Peyer's patch (tissue), 4 donors: ENCODE measurements at places on chromosomes 4 and X.

DNA sequence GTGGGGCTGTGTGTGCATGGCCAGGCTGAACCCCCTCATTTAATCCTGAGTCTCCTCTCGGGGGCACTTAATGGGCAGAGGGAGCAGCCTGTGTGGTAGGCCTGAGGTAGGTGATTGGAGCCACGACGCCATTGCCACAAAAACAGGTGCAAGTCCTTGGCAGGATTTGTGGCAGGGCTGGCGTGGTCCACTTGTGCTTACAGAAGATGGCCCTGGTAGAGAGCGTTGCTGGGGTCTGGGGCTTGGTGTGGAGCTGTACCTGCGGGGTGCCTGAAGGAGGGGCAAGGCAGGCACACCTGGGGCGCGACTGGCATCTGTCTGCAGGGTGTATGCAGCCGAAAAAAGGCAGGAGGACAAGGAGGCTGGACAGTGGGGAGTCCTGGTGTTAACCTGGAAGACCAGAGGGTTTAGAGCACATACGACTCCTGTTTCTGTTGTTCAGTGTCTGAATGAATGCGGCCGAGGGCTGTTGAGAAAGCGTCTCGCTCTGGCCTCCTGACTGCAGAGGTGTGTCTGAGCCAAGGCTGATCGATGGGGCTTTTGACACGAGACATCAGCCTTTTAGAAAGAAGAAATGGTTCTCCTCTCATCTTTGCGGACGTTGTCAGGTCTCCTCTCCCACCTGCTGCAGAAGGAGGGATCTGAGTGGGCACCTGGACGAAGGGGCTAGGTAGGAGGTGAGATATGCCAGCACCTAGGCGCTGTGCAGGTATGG, 52.0 kb downstream of the TBC1D14 start:
- H3K4me3 ChIP-seq = no peak overlapping the region
- H3K27me3 ChIP-seq = no peaks in the 10 kb centered on the region
- H3K4me1 ChIP-seq = no peaks in the 10 kb centered on the region
- no peaks in the 10 kb centered on the region for H3K36me3 ChIP-seq

DNA sequence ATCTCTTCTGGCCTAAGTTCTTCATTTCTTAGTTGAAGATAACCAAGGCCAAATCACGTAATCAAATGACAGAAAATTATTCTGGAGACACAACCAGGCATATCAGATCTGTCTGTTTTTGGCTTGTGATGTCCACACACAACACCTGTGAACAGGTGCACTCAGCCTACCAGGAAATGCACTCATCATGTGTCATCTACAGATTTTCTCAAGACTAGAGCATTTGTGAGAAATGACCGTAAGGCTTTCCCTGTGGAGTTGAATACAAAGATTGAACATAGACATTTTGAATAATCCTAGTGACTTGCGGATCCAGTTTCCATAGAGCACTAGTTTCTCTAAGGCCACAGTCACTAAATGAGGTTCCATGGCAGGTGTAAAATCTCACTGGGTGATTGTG, 26.7 kb upstream of the CXCL8 start:
- no peaks in the 10 kb centered on the region for H3K4me1 ChIP-seq
- H3K27me3 ChIP-seq = no peaks in the 10 kb centered on the region
- DNase-seq = no peak
- no peaks in the 10 kb centered on the region for H3K36me3 ChIP-seq
- no peak overlapping the region for H3K27ac ChIP-seq
- no peak overlapping the region for H3K4me3 ChIP-seq

DNA sequence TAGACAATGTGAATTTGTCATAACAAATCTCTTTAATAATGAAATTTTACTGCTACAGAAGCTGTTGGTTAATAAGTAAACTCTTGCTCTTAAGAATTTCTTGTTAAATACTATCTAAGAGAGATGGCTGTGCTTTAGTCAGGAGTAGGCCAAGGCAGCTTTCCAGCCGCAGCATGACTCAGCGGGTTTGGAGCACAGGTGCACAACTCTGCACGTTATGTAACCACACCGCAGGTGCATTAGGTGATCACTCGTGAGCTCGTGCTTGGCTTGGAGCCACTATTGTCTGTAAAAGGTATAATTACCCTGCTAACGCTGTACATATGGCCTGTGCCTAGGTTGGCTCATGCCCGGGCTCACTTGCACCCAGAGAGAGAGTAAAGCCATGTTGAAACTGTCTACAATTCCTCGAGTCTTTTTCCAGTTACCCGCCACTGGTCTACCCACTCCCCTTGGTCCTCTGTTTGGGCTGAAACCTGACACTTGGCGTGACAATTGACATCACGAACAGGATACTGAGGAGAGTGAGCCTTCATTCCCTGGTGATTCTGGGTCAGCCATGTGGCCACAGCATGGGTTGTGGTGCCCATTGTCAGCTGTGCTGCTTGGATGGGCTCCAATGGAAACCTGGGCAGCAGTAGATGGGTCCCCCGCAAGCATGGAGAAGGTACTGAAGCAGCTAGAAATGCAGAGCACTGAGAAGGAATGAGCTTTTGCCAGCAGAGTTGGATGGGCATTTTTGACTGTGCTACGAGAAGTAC, 18.4 kb upstream of the ANAPC4 start:
- DNase-seq = peak; percentile 74
- H3K27me3 ChIP-seq = no peaks in the 10 kb centered on the region
- H3K4me1 ChIP-seq = no peaks in the 10 kb centered on the region
- H3K36me3 ChIP-seq = no peaks in the 10 kb centered on the region
- H3K27ac ChIP-seq = no peak overlapping the region

DNA sequence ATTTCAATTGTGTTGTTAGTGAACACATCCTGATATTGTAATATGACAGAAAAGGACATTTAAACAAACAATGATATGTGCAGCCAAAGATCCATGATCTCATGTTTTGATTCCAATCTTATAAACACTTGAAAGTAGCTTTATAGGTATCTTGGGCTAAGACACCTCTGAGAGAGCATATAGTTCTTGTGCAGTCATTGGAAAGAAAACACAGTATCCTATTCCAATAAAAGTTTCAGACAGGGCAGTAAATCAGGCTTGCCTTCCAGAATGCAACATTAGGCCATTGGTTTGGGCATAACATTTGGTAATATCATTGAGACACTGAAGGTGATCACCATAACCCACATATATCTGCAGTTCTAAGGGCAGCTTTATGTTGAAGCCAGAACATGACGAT, 188.3 kb upstream of the HCCS start:
- H3K4me3 ChIP-seq = no peak overlapping the region
- no peak overlapping the region for H3K27ac ChIP-seq
- H3K36me3 ChIP-seq = no peaks in the 10 kb centered on the region
- H3K4me1 ChIP-seq = no peaks in the 10 kb centered on the region
- no peak for DNase-seq

DNA sequence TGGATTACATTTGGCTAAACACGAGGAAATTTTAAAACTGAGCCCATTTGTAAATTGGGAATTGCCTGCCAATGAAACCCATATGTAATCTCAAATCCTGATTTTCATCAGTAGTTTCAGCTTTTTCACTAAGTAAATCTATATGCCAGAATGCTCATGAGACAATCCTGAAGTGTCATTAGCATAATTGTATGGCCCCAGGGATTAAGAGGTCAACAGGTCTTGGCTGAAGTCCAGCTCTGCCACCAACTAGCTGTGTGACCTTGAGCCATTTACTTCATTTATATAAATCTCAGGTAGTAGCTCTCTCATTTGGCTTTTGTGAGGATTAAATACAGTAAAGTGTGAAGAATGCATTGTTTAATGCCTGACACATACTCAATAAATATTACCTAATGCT, 320.5 kb upstream of the EMCN start:
- H3K36me3 ChIP-seq = no peaks in the 10 kb centered on the region
- H3K27me3 ChIP-seq = no peaks in the 10 kb centered on the region
- H3K4me1 ChIP-seq = no peaks in the 10 kb centered on the region
- H3K4me3 ChIP-seq = no peak overlapping the region

DNA sequence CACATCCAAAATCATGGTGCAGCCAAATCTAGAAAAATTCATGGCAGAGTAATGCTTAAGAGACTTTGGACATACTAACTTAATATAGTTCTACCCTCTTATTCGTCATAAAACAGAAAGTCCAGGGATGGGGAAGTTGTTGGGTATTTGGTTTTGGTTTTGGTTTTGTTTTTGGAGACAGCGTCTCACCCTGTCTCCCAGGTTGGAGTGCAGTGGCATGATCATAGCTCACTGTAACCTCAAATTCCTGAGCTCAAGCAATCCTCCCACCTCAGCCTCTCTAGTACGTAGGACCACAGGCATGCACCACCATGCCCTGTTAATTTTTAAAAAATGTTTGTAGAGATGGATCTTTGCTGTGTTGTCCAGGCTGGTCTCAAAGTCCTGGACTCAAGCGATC, 271.8 kb upstream of the TENM3 start:
- no peak overlapping the region for H3K27ac ChIP-seq
- no peak overlapping the region for H3K4me3 ChIP-seq
- H3K36me3 ChIP-seq = no peaks in the 10 kb centered on the region
- no peak for DNase-seq
- H3K4me1 ChIP-seq = no peaks in the 10 kb centered on the region

DNA sequence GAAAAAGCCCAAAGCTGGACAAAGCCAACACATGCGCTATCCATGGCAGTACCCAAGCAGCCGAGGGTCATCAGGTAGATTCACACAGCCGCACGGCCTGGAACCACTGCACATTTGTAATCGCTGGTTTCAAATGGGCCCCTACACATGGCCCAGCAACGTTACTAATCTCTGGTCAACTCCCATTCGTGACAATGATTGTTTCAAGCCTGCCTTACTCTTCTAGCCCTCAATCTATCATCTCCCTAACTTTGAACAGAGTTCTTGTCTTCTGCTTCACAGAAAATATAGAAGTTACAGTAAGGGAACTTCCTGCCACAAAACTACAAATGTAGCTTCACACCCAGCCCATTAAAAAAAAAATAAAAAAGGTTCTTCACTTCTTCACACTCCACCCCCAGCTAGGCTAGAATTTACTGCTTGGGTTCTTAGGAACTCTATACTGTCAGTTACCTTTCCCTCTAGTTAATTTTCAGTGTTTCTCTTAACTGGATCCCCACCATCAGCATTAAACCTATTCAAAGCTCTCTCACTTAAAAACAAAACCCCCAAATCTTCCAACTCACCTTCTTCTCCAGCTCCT, 24.2 kb downstream of the CASP3 start:
- H3K27ac ChIP-seq = no peak overlapping the region
- no peaks in the 10 kb centered on the region for H3K4me1 ChIP-seq
- no peak overlapping the region for H3K4me3 ChIP-seq
- no peaks in the 10 kb centered on the region for H3K27me3 ChIP-seq
- peaks cover 3% of the 10 kb centered on the region for H3K36me3 ChIP-seq
- no peak for DNase-seq

- H3K4me1 ChIP-seq = no peaks in the 10 kb centered on the region
- no peak for DNase-seq
- H3K27me3 ChIP-seq = no peaks in the 10 kb centered on the region
- no peak overlapping the region for H3K4me3 ChIP-seq
- no peaks in the 10 kb centered on the region for H3K36me3 ChIP-seq
Measured at GRCh38 chr4:16045687-16046086, 38.1 kb downstream of the PROM1 start.

DNA sequence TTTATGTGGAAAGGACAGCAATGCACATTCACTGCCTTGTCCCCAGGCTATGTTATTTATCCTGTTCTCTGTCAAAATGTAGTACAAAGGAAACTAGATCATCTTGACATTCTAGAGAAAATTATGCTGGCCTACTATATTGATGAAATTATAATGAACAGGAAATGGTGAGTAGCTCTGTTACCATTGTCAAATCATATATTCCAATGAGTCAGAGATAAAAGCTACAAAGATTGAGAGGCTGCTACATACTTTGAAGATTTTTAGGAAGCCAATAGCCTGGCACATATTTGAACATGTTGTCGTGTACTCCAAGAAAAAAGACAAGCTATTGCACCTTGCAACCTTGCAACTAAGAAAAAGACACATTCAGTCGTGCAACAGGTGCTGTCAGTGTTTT, 52.7 kb upstream of the TET2 start:
- no peaks in the 10 kb centered on the region for H3K36me3 ChIP-seq
- H3K27me3 ChIP-seq = no peaks in the 10 kb centered on the region
- DNase-seq = no peak
- no peaks in the 10 kb centered on the region for H3K4me1 ChIP-seq
- H3K27ac ChIP-seq = no peak overlapping the region

GRCh38 chrX:118724365-118724764, 3.0 kb upstream of the IL13RA1 start:
- no peak for DNase-seq
- no peak overlapping the region for H3K27ac ChIP-seq
- no peaks in the 10 kb centered on the region for H3K36me3 ChIP-seq
- H3K27me3 ChIP-seq = no peaks in the 10 kb centered on the region

DNA sequence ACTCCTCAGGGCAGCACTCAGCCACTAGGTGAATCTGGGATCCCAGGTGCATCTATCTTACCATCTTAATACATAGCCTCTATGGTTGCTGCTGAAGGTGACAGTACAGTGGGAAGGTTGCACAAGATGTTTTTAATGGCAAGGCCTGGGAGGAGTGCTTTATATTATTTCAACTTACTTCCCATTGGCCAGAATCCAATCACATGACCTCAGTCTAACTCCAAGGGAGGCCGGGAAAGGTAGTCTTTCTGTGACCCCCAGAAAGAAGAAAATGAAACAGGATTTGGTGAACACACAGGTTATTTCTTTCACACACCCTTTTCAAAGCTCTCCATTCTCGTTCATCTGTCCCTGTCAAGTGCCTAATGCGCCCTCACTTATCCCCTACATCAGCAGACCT, 189.1 kb upstream of the ATP6AP2 start:
- H3K4me1 ChIP-seq = no peaks in the 10 kb centered on the region
- H3K27ac ChIP-seq = no peak overlapping the region
- no peak for DNase-seq
- no peak overlapping the region for H3K4me3 ChIP-seq
- H3K27me3 ChIP-seq = no peaks in the 10 kb centered on the region

- H3K4me3 ChIP-seq = peak overlapping the region; percentile 46
- peaks cover 3% of the 10 kb centered on the region for H3K4me1 ChIP-seq
- no peak for DNase-seq
- H3K27me3 ChIP-seq = no peaks in the 10 kb centered on the region
- no peak overlapping the region for H3K27ac ChIP-seq
Measured at GRCh38 chr4:169658975-169659715, 38.8 kb downstream of the CLCN3 start.

DNA sequence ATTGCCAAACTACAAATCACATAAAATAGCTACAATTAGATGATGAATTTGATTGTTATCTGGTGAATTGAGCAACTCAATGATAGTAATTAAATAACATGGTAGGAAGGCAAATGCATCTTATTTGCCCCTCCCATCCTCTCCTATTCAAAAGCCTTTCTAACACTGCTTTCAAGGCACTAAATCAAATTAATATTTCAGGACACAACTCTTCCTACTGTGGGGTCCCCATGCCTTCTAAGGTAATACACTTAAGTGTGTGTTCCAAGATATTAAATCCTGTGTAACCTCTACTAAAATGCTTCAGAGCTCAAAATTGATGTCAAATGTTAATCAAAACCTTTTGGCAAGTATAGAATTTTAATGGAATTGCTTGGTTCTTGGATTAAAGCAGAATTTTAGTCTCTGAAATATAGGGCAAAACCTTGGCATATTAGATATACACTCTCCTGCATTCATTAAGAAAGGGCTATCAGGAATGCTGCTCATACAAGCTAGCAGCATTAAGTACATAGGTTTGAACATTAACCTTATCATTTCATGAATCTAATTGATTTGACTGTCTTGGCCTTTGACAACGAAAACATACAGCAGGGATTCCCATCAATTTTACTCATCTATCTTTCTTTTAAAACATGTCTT, 371.8 kb upstream of the GALNTL6 start:
- H3K36me3 ChIP-seq = no peaks in the 10 kb centered on the region
- no peak for DNase-seq
- H3K27me3 ChIP-seq = no peaks in the 10 kb centered on the region
- H3K4me1 ChIP-seq = no peaks in the 10 kb centered on the region
- H3K27ac ChIP-seq = no peak overlapping the region

- no peak for DNase-seq
- no peak overlapping the region for H3K4me3 ChIP-seq
- H3K36me3 ChIP-seq = no peaks in the 10 kb centered on the region
- H3K27me3 ChIP-seq = peaks cover 10% of the 10 kb centered on the region
Measured at GRCh38 chr4:2044119-2044485, 15.0 kb upstream of the NAT8L start.
